H9 (cell line): ENCODE measurements at places on chromosomes 5 and 9.

- no peak for DNase-seq
These were observed 46.5 kb upstream of the VDAC1 start for GRCh38 chr5:134051305-134051704.

GRCh38 chr5:55062039-55062779 is 38.2 kb downstream of the GZMK start:
- DNase-seq: no peak

DNA sequence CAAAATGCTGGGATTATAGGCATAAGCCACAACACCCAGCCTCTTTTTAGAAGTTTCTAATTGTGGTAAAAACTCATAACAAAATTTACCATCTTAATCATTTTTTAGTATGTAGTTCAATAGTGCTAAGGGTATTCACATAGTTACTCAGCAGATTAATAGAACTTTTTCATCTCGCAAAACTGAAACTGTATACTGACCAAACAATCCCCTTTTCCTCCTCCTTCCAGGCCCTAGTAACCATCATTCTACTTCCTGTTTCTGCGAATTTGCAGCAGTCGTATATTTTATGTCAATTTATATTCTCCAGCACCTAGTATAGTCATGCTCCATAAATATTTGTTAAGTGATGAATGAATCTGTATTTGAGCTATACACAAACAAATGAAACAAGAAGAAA is 86.3 kb upstream of the ERBIN start:
- no peak for DNase-seq

DNA sequence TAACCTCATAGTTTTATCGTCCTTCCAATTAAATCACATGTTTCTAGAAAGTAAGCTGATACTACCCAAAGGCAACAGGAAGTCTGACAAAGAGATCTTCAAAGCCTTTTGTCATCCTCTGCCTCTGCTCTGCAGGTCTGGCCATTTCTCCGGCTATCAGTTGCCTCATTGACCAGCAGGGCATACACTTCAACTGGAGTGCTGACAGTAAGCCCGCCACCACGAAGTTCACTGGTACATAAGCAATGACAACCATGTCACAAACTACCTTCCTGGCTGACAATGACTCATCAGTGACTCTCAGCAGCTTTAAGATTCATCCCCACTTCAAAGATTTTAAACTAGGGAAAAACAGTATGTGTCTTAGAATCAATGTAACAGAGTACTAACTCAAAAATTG is 20.6 kb downstream of the SPTLC1 start:
- DNase-seq: peak; percentile 42
